Esophagus muscularis mucosa (tissue), 4 donors: ENCODE measurements at places on chromosomes 1 and 21. TPM values are rescaled to one million over a fixed set of nuclear protein-coding genes. Genes with fewer than 3 reads are reported as not detected.

AMY1B gene
- 0.17 TPM for total RNA-seq

UTS2 gene
- total RNA-seq, result not detected

TCEA3 gene
- 16.7 TPM for total RNA-seq

LCE6A gene
- total RNA-seq, result not detected

CCDC190 gene
- total RNA-seq, result 0.26 TPM

FMO5 gene
- total RNA-seq, result 1.9 TPM

S100A1 gene
- total RNA-seq, result 12.4 TPM

DPT gene
- total RNA-seq, result 95.3 TPM

SDC3 gene
- total RNA-seq, result 44.1 TPM

OR10J1 gene
- not detected for total RNA-seq

MDM4 gene
- total RNA-seq, result 51.1 TPM

RABGGTB gene
- 45.3 TPM for total RNA-seq

GPR37L1 gene
- 0.58 TPM for total RNA-seq

PCP4 gene
- total RNA-seq, result 172 TPM

MYOG gene
- total RNA-seq, result not detected

KRTAP12-2 gene
- total RNA-seq, result not detected

TNFRSF8 gene
- total RNA-seq, result 2.8 TPM

TMPRSS15 gene
- total RNA-seq, result not detected

VAV3 gene
- total RNA-seq, result 1.9 TPM

TAGLN2 gene
- total RNA-seq, result 125 TPM

TMPRSS3 gene
- not detected for total RNA-seq
